ENCODE measurements at places on chromosomes 2 and 18.

DNA sequence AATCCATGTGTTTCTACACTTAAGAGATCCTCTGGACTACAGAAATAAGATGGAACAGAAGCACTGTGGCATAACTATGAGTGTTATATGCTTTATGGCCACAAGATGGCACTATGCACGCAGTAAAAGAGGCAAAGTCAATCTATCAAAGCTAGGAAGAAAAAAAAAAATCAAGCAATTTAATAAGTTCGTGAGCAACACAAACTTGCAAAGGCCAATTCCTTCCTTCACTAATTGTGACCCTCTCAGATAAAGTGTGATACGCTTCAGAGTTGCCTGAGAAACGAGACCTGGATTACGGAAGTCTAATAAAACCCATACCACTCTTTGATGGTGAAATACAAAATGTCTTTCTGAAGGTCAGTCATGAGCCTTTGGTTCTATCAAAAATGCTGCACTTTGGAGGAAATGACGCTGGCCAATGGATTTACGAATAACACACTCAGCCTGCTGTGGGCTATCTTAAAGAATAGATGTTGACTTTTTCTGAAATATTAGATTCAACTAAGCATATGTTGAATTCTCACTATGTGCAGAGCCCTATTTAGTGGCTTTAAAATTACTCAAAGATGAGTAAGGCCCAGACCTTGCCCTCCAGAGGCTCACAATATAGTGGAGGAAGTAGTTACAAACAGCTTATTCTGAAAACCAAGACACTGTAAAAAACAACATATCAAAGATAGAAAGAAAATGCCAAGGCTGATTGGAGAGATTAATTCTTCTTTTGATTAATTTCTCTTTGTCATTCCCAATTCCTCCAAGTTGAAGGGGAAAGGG lies 35.5 kb upstream of the TTR start:
- no peak for DNase-seq

- DNase-seq, result no peak
Observed at GRCh38 chr2:85449214-85449588, 30.7 kb downstream of the SH2D6 start.

- DNase-seq, result no peak
Observed at GRCh38 chr2:7089898-7090510, 172.8 kb downstream of the RNF144A start.

GRCh38 chr18:46055838-46056230 lies 16.2 kb downstream of the PSTPIP2 start:
- no peak for DNase-seq

DNA sequence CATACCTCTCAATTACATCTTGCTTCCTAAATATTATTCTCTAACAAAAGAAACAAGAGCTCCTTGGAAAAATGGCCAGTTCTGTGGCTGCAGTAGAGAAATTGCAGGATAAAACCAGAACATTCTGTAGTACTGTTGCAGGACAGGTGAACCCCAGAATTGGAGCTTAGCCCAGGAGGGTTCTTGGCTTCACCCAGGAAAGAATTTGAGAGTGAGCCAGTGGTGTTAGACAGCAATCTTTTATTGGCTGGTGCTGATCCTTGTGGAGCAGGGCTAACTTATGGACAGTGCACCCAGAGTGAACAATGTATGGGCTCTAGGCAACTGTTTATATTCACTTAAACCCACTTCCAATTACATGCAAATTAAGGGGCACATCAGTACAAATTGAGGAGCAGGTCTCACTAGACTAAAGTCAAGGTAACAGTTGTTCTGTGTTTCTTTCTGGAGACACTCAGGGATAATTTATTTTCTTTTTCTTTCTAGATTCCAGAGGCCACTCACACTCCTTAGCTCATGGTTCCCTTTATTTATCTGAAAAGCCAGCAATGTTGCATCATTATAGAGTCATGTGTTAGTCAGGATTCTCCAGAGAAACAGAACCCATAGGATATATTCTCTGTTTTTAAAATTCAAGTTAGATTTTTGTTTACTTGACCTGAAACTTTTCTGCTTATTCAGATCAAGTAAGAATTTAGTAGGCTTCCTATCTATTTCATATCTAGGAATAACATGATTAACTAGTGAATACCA lies 348.1 kb downstream of the CCDC85A start:
- no peak for DNase-seq

DNA sequence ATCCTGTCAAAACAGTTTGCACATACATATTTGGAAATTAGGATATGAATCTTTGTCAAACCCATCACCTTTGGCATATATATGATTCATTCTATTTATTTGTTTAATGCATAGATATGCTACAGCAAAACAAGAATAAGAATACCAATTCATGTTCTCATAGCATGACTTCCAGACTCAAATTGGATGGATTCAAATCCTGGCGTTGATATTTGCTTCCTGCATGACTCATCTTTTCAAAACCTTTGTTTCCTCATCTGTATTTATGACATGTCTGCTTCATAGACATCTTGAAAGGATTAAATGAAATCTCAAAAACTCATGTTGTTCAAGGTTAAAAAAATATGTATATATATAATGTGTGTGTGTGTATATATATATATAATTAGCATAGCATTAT lies 261.3 kb downstream of the MBD5 start:
- DNase-seq, result no peak

DNA sequence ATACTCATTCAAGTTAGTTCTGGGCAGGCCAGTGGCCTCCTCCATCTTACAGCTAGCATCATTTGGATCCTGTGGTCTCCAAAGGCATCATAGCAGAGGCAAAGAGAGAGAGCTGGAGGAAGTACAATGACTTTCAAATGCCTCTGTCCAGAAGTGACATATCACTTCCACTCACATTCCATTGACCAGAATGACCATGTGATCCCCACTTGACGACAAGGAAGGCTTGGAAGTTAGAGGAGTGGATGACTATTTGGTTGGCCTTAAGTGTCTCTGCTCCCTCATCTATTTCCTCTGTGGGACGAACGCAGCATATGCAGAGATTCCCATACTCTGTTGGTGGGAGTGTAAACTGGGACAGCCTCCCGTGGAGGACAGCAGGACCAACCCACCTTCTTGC lies 27.8 kb upstream of the MLPH start:
- DNase-seq, result no peak

- no peak for DNase-seq
Observed at GRCh38 chr2:120289221-120289906, 36.7 kb downstream of the RALB start.

GRCh38 chr2:17756668-17757067 lies 2.7 kb downstream of the GEN1 start:
- DNase-seq, result no peak

DNA sequence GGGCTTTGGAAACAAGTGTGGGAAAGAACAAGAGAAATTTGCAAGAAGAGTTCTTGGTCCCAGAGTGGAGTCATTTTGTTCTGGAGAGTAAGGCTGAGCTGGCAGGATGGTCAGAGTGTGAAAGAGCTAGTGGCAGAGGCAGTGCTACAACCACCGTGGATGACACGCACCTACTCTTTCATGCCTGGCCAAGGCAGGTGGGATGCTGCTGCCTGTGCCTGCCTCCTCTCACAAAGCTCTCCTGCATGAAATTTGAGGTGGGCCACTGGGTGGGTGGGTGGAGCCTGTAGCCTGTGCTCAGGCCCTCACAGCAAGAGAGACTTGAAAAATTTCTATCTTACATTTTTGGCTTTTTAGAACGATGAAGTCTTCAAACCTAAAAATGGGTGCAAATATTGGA lies 9.4 kb upstream of the INO80C start:
- no peak for DNase-seq

GRCh38 chr2:3727397-3728045 lies 24.1 kb downstream of the DCDC2C start:
- no peak for DNase-seq

GRCh38 chr2:215617060-215617824 lies 181.4 kb upstream of the FN1 start:
- DNase-seq, result no peak

DNA sequence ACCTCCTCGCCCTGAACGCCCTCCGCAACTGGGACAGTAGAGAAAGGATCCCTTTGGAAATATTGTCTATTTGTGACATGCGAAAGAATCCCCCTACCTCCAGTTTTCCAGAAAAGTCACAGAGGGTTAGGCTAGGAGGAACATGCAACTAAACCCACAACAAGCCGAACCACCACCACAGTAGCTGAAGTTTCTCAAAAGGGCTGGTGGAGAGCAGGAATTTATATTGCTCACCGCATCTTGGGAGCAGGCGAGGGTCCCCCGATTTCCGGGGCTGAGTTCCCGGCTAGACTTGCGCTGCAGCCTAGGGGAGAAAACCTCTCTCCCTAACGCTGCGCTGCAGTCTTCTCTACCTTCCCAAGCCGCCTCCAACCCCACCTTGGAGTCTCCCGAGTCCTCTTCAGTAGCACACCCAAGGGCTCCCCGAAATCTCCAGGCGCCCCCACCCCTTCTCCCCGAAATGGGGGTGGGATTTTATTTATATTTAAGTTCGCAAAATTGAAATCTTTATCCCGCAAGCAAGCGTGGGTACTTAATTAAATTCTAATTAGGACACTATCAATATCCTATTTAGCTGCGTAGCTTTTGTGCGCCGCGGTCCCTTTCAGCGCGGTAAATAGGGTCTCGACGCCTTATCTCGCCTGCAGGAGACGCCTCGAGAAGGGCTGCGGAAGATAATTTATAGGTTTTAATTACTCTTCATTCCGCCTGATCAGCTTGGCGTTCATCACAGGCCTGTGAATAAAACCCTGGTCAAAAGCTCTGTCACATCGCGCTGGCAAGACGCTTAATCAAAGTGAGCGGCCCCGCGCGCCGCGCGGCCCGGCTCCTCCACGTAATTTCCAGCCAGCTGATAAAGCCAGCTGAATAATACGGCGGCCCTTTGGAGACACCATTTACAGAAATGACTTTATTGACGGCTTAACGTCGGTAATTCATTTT lies 2.0 kb upstream of the EN1 start:
- no peak for DNase-seq

DNA sequence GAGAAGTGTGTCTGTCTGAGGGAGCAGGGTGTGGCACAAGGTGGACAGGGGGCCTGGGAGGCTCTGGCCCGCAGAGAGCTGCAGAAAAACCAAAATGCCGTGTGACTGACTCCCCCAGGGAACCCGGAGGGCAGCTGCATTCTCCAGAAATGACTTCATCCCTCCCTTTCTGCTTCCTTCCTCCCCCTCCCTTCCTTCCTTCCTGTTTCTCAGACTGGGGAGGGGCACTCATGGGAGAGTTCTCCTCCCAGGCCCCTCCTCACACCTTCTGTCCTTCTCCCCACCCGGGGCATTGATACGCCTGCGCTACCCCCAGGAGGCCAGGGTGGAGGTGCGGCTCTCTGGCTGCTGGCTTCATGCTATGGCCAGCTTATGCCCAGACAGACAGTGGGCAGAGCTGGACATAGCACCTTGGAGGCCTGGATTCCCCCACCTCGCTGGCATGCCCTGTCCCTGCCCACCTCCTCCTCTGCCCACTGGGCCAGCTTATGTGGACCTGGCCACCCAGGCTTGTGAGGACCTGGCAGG lies 8.2 kb upstream of the GPR17 start:
- no peak for DNase-seq

- DNase-seq, result no peak
Observed at GRCh38 chr2:99545604-99546003, 55.8 kb upstream of the REV1 start.

DNA sequence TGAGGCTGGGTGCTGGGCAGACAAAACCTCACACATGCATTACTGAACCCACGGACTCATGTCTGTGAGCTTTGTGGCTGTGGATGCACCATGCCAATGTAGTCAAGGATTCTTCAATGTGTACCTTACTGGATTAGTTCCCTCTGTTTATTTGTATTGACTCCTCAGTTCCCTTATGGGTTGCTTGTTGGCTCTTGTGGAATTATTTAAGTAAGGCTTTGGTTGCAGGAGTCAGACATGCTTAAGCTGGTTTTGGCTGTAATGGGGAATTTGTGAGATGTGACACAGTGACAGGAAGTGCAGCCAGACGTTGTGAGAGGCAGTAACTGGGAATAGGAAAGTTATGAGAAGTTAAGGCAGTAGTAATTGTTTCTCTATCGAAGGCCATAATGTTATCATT lies 13.6 kb upstream of the IL1RN start:
- no peak for DNase-seq

DNA sequence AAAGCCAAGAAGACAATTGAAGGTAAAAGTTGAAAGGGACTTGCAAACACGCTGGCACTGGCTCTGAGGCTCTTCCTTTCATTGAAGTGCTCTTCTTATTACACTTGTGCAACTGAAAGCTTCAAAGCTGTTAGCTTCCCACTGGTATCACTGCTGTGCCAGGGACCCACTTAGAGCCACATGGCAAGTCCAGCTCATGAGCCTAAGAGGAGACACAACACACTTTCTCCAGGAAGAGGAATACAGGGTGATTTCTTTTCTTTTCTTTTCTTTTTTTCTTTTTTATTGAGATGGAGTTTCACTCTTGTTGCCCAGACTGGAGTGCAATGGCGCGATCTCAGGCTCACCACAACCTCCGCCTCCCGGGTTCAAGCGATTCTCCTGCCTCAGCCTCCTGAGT lies 218.2 kb downstream of the ATAD2B start:
- no peak for DNase-seq

- DNase-seq, result no peak
Observed at GRCh38 chr2:197207106-197207505, 103.5 kb downstream of the ANKRD44 start.

DNA sequence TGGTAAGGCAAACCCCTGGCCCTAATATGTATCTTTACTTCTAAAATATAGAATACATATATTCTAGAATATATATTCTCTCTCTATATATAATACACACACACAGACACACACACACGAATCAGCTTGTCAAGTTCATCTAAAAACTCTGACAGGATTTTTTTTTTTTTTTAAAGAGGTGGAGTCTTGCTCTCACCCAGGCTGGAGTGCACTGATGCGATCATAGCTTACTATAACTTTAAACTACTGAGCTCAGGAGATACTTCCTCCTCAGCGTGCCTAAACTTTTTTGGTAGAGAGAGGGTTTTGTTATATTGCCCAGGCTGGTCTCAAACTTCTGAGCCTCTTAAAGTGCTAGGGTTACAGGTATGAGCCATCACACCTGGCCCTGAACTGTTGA lies 45.2 kb downstream of the DOK1 start:
- DNase-seq, result no peak

DNA sequence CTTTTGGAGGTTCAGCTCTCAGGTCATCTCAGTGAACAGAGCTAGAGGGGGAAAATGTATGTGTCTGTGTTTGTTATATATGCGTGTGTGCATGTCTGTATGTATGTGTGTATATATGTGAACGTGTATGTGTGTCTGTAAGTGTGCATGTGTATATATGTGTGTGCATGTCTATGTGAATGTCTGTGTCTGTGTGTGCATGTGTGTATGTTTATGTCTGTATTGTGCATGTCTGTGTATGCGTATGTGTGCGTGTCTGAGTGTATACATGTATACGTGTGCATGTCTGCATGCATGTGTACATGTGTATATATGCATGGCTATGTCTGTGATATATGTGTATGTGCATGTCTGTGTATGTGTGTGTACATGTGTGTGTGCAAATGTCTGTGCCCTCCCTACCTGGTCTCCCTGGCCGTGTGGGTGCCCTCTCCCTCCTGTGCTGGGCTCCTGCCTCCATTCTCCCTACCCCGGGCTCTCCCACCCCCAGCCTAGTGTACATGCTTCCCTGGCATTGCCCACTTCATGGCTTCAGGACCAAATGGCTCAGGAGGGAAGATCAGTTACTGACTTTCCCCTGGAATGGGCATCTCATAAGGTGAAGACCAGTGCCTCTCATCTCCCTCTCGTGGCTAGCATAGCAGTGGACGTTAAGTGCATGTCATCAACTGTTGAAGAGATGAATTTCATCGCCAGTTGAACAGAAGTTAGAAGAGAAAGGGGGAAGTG lies 49.9 kb downstream of the TRAF3IP1 start:
- no peak for DNase-seq
